ENCODE measurements at places on chromosomes 3 and 15. TPM values are rescaled to one million over a fixed set of nuclear protein-coding genes. Genes with fewer than 3 reads are reported as not detected.

The LIPC gene
- total RNA-seq = 10.5 TPM

The STX19 gene
- not detected for total RNA-seq

The PAK6 gene
- 29.5 TPM for total RNA-seq

The REC114 gene
- not detected for total RNA-seq

The GPR149 gene
- total RNA-seq = not detected

The CPNE9 gene
- total RNA-seq = 0.29 TPM

The XYLB gene
- total RNA-seq = 19.3 TPM

The EEFSEC gene
- 20.0 TPM for total RNA-seq

The CCDC13 gene
- 1.2 TPM for total RNA-seq

The LINGO1 gene
- total RNA-seq = 1.7 TPM

The FILIP1L gene
- 136 TPM for total RNA-seq

The CCR1 gene
- total RNA-seq = 4.3 TPM

DNA sequence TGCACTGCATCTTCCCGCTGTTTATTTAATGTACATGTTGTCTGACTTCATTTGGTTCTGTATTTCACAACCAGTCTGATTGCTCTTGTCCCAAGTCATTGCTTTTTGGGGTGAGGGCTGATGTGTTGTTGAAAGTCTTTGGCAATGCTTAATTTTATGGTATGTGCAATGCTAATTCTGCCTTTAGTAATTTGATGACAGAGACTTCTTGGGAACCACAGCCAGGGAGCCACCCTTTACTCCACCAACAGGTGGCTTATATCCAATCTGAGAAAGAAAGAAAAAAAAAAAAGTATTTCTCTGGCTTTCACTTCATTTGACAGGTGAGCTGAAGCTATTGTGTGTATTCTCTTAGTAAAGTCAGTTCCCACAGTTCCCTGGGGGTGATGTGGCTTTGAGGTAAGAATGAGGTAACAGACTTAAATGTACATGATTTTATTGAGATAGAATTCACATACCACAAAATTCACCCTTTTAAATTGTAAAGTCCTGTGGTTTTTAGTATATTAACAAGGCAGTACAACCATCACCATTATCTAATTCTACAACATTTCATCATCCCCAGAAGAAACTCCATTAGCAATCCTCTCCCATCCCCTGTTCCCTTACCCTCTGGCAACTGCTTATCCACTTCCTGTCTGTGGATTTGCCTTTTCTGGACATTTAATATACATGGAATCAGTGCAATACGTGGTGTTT lies 97.3 kb downstream of the SLCO3A1 start:
- no peak for DNase-seq

GRCh38 chr15:65101411-65101890 lies 13.5 kb downstream of the UBAP1L start:
- peak; percentile 77 for DNase-seq

GRCh38 chr3:72361990-72362389 lies 486.3 kb downstream of the SHQ1 start:
- DNase-seq = no peak

GRCh38 chr3:99665017-99665416 lies 26.6 kb downstream of the COL8A1 start:
- no peak for DNase-seq

DNA sequence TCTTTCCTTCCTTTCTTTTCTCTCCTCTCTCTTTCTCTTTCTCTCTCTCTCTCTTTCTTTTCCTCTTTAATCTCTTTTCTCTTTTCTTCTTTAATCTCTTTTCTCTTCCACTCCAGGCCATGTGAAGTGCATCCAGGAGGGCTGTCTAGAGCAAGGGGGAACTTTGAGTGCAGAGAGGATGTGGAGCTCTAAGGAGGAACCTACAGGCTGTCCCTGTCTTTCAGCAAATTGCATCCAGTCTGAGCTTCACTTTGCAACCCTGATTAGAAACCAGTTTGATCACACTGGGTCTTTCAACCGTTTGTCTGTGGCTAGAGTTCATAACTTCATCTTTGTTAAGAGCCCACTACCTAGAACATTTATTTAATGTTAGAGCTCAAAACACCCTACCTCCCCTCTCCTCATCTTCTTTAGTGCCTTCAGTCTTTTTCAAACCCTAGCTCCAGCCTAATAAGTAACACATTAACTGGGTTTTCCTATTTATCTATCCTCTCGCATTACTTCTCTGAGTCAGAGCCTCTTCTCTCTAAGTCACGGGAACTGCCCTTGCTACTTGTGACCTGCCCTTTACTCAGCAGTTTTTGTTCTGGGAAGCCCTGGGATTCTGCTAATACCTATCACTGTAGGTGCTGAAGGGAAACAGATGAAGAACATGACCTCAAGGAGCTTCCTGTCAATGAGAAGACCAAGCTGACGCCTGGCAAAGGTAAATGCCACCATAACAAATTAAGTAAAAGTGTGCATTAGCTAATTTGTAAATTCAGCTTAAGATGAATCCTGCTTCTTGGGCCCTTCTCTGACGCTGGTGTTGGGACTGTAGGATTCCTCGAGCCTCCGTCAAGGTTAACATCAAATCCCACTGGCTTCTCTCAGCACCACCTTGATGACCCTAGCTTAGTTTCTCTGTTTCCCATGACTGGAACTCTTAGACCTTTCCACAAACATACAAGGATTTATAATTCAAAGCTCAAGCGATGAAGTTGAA lies at the start of gene GCNT3:
Gene GCNT3 (plus strand): TSS at position 508 of the 985 bp plus-strand sequence. CDS start 6,456 bp downstream, outside the sequence.
- DNase-seq = no peak

GRCh38 chr15:52028431-52029093 lies 9.5 kb downstream of the MAPK6 start:
- no peak for DNase-seq

DNA sequence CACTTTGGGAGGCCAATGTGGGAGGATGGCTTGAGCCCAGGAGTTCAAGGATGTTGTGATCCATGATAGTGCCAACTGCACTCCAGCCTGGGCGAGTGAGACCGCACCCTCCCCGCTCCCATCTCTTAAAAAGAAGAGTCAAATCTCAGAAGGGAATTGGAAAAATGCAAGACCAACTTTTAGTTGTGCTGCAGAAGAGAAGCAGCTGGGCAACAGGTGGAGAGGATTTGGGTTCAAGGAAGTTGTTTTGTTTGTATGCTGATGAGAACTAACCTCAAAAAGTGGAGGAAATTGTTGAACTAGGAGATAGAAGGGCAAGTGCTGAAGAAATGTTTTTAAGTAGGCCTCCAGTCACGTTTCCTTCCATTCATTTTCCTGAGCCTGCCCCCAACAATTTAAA lies 12.8 kb upstream of the PDCD7 start:
- no peak for DNase-seq

DNA sequence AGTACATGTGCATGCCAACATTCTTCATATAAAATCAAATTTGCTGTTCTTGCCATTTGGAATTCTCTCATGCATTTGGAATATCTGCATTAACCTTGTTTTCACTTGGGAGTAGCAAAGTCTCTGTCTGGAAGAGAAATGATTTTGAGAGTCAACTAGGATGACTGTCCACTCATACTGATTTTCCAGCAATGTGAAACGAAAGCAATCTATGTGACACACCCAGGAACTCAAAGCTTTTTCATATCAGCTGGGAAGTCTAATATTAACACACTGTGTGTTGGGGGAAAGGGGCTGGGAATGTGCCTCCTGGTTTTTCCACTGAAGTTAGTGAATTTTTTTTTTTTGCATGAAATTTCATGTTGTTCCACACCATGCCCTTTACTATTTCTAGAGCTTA lies 124.9 kb downstream of the DUT start:
- no peak for DNase-seq

- no peak for DNase-seq
Observed at GRCh38 chr3:6260551-6261191, 600.2 kb upstream of the GRM7 start.

GRCh38 chr15:31552482-31553099 lies 226.0 kb downstream of the KLF13 start:
- no peak for DNase-seq

DNA sequence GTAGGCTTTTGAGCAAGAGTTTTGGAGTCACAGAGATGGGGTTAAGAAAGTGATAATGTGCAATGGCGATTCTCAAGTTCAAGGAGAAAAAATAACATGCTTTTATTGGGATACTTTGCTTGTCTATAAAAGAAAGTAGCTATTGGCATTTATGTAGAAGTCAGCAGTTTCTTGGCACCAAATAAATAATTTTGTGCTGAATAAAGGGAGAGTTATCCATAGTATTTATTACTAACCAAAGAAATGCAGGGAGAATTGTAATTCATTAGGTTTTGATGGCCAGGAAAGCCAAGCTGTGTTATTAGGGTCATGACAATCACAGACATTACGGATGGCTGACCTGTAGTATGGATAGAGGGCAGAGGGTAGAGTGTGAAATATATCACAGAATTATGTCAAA lies 33.1 kb downstream of the BTD start:
- no peak for DNase-seq

DNA sequence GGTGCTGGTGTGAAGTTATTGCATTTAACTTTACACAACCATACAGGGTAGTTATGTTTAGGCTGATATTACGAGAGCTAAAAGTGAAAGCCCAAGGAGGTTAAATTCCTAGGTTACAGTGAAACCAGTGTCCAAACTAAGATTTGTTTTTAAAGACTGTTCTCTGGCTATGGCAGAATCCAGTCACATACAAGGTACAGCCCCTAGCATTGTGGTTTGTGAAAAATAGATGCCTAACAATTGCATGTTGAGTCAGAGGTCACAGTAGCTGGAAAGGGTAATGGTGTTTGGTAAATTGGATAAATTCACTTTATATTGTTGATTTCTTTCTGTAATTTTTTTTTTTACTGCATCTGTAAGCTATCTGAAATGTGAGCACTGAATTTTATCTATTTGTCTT lies 614.6 kb upstream of the TBL1XR1 start:
- no peak for DNase-seq

- no peak for DNase-seq
Observed at GRCh38 chr3:40938591-40938990, 260.7 kb upstream of the CTNNB1 start.

DNA sequence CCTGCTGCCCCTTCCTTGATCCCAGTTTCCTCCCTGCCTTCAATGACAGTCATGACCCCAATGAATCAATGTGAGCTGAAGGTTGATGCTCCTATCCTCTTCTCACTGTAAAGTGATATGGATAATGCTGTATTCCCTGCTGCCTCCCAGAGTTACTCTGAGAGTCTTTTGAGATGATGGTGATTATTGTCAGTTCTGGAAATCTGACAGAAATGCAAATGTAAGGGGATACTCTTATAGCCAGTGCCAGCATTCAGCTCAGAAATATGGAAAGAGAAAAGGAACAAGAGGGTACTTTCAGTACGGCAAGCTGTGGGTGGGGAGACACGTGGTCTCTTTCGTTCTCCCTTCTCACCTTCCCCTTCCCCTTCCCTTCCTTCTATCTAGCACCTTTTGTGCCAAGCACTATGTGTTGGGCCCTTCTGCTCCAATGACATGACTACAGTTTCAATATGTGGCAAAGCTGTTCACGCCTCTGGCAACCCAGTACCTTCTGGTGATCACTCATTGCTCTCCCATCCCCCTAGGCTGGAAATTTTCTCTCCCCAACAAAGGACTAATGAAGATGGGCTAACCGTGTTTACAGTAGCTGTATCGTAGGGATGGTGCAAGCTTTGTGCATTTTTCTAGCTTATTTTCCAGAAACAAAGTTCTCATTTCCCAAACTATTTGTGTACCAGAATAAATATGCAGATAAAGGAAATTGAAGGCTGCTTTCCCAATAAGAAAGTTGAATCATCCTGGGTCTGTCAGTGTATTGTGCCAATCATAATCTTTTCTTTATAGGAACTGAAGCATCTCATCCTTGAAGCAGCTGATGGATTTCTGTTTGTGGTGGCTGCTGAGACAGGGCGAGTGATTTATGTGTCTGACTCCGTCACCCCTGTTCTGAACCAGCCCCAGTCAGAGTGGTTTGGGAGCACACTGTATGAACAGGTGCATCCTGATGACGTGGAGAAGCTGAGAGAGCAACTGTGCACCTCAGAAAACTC lies 70.3 kb downstream of the ARNT2 start:
- no peak for DNase-seq

GRCh38 chr15:101482526-101483371 lies 6.8 kb downstream of the PCSK6 start:
- DNase-seq = no peak

DNA sequence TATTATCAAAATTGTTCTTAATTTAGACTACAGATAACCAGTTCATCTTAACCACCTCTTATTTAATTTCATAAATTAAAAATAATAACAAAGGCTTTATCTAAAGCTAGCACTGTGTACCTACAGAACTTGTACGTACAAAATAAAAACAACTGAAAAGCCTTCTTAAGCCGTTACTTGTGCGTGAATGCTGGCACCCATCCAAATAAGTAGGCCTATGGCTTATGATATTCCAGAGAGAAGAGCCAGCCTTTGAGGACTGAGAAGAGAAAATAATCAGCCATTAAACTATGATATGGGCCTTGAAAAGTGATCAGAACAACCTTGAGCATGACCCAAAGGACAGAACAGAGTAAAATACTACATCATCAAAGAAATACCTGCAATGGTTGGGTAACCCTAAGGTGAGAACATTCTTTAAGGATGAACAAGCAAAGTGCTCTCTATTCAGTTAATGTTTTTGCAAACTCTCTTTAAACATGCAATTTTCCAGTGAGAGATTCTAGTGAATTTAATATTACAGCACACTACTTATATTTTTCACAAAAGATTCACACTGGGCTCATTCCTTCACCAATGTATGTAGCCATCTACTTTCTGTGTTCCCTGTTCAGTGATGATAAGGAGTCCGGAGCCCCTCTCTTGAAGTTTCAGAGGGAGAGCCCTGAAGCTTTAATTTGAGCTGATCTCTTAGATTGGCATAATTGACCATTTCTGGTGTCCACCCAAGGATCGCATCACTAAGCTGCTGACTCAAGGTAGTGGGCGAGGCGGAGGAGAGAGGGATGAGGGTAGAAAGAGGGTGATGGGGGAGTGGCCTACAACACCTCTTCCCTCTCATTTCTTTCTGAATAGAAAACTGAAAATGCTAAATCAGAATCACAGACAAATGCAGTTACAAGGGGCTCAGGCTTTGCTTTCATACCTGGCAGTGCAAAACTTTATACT lies 7.7 kb upstream of the ACTC1 start:
- no peak for DNase-seq

- no peak for DNase-seq
Observed at GRCh38 chr15:73333001-73333400, 35.8 kb downstream of the HCN4 start.

GRCh38 chr3:110697961-110698360 lies 373.7 kb upstream of the NECTIN3 start:
- no peak for DNase-seq

GRCh38 chr15:69531665-69532027 lies 79.0 kb downstream of the RPLP1 start:
- DNase-seq = no peak

GRCh38 chr3:72530426-72530825 lies 317.8 kb downstream of the SHQ1 start:
- DNase-seq = no peak

DNA sequence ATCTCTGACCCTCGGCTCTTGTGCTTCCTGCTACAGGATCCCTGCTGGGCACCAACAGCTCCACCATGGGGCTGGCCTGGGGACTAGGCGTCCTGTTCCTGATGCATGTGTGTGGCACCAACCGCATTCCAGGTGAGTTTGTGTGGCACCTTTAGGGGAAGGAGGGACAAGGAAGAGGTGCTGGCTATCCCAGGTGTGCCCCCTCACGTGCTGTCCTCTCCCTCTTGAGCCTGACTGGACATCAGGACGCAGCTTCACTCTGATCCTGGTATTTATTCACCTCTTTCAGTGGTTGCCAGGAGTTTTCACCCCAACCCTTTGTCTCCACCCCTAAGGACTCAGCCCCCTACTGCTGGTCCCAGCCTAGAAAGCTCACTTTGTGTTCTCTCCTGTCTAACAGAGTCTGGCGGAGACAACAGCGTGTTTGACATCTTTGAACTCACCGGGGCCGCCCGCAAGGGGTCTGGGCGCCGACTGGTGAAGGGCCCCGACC lies 960 bp downstream of the THBS1 start:
- DNase-seq = peak; percentile 80

GRCh38 chr3:57393977-57394376 lies 101.5 kb upstream of the ASB14 start:
- no peak for DNase-seq

Measured in ureter (tissue), 1 donor.